ENCODE measurements at places on chromosomes 6 and 20.
A peak's percentile ranks its signal among the peaks of the same experiment; 100 is the strongest.

- no peak for DNase-seq
These were observed 118.7 kb downstream of the BMP2 start for GRCh38 chr20:6886065-6886729.

DNA sequence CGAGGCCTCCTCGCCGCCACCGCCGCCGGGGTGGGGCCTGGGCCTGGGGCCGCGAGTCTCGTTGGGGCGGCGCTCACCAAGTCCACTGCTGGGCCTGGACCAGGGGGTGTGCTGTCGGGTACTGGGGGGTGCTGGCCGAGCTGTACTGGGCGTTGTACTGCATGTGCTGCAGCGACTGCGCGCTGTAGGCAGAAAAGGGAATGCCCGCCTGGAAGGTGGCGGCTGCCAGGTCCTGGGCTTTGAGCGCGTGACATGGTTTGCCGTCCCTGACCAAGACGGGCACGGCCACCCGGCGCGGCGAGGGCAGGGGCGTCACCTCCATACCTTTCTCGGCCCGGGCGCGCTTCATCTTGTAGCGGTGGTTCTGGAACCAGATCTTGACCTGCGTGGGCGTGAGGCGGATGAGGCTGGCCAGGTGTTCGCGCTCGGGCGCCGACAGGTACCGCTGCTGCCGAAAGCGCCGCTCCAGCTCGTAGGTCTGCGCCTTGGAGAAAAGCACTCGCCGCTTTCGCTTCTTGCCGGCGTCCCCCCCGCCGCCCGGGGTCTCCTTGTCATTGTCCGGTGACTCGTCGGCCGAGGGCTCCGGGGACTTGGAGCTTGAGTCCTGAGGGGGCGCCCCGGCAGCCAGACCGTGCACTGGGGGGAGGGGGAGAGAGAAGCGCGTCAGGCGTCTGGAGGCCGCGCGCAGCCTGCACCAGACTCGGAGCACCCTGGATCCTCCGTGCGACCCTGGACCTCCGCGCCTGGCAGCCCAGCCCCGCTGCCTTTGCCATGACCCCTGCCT lies 1.8 kb downstream of the NKX2-2 start:
- no peak for DNase-seq

- no peak for DNase-seq
These were observed 94.8 kb downstream of the MBOAT1 start for GRCh38 chr6:20117474-20117873.

- no peak for DNase-seq
These were observed 77.3 kb downstream of the KCNB1 start for GRCh38 chr20:49405062-49405683.

DNA sequence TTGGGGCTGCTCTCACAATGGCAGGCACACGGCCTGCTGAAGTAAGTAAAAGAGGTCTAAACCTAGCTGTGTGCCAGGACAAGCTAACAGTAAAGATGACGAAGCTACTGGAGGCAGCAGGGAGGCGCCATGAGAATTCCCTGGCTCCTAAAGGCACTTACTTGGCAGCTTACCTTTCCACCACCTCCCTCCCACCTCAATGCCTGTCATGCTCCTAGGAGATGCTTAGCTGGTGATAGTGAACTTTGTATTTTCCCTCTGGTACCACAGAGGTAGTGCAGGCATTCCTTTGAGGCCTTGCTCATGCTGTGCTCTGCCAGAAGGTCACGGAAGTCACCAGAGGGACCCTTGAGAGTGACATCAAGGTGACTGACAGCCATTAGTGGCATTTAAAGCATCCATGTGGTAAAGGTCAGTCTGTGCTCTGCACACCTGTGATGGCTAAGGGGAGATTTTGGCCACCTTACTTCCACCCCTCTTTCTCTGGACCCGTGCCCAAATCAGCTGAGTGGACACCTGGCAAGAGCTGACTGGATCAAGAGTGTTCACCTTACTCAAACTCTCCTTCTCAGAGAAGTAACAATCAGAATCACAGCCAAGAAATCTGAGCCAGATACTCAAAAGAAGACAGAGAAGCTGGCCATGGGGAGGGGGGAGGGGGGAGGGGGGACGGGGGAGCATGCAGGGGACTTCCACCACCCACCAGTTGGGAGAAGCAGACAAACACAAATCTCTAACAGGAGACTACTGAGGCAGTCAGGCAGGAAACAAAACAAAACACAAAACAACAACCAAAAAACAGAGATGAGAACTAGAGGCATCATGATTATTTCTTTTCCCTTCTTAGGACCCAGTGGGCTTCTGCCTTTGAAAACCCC lies 2.9 kb downstream of the FKBP1A start:
- no peak for DNase-seq

DNA sequence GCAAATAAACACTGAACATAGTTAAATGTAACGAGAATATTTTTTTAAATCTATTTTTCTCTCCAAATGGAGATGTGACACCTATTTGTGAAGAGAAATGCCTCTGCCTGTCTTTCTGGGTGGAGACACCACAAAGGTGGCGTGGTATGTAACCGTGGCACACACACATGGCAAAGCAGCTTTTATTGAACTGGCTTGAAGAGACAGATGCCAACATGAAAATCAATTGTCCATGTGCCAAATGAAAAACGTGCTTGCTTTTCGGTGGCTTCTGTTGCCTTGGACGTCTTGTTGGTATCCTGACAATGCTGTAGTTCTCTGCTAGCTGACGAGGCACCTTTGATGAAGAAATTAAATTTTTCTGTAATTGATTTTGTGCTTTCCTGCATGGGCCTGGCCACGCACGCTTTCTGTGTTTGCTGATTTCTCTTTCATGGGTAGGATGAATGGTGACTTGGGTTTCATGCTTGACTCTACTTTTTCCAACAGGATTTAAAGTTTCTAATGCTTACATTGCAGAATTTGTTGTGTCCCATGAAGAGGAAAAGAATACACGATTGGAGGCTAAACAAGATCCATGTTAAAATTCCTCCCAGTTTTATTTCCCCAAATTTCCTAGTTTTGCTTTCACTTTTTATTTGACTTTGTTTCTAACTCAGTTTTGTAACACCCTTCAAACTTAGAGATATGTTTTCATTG lies 202.6 kb downstream of the TMEM242 start:
- DNase-seq = no peak

GRCh38 chr6:108730635-108731515 lies 117.3 kb upstream of the ARMC2 start:
- DNase-seq = no peak

DNA sequence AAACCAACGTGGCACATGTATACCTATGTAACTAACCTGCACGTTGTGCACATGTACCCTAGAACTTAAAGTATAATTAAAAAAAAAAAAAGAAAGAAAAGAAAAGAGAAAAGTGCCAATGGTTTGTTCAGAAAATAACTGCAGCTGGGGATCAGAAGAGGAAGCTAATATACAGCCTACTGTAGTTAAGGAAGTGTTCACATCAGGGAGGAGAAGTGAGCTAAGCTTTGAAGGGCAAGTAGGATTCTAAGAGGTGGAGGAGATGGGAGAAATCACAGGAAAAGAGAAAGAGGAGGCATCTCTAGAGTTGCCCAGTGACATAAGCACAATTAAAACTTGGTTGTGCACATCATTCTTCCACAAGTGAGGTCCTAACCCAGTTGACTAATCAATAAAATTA lies 214.4 kb upstream of the DTNBP1 start:
- DNase-seq = no peak

- DNase-seq = no peak
These were observed 129.0 kb upstream of the TNFAIP3 start for GRCh38 chr6:137737836-137738596.

- DNase-seq = no peak
These were observed 1.1 kb downstream of the ESR1 start for GRCh38 chr6:151808371-151809241.

DNA sequence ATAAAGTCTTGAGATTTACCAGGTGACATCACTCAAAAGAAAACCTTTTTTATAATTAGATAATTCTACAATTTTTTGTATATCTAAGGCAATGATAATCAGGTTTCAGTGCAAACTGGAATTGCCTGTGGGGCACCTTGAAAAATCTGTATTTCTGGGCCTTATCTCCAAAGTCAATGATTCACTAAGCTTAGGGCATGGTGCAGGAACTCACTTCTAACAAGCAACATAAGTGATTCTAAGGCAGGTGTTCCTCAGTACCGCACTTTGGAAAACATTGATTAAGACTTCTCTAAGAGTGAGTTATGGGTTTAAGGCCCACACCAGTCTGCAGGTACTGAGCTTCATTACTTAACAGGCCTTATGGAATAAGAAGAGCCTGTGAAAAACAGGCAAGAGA lies 115.3 kb downstream of the COL12A1 start:
- no peak for DNase-seq

GRCh38 chr20:49724408-49725223 lies 10.9 kb upstream of the B4GALT5 start:
- DNase-seq = no peak

DNA sequence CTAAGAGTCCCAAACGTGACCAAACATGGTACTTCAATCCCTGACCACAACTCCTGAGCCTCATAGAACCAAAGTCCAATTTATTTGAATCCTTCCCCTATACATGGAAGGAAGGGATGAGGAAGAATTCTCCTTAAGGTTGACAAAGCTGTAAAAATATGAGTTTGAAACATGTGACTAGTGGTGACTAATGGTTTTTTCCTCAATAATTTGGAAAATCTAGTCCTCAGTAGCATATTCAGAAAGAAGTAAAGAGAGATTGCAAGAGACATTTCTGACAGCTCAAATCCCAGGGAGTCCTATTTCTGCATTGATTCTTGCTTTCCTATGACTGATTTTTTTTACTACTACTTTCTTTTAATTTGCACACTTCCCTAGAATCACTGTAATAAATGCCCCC lies 443.7 kb downstream of the FRK start:
- no peak for DNase-seq

- DNase-seq = no peak
These were observed 728.5 kb upstream of the MARCKS start for GRCh38 chr6:113128661-113129060.

GRCh38 chr20:43911066-43911465 lies 3.6 kb upstream of the TOX2 start:
- DNase-seq = no peak

GRCh38 chr6:150418827-150419594 lies 50.2 kb downstream of the IYD start:
- DNase-seq = peak; percentile 68

DNA sequence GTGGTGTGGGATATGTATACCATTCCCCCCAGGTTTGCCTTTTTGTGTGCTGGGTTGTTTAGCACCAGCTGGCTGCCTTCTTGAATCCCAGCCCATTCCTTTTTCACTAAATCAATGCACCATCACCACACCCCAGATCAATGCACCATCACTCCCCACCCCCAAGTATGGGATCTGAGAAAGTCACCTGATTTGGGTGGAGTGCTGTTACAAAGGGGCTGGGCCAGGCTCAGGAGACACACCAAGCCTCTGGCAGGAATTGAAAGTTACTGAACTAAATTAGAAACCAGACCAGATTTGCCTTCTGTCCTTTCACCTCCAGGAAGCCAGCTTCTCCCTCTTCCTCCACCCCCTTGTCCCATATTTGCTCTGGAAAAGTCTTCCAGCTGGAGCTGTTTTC lies 19.6 kb upstream of the PKHD1 start:
- no peak for DNase-seq

- no peak for DNase-seq
These were observed 54.3 kb upstream of the TCF21 start for GRCh38 chr6:133834472-133835170.

Data from hematopoietic multipotent progenitor cell treated with erythropoietin and hydrocortisone succinate and interleukin-3 and kit ligand, for 8 days (in vitro differentiated cells).